ENCODE measurements at places on chromosomes 11 and 22.
A peak's percentile ranks its signal among the peaks of the same experiment; 100 is the strongest.

DNA sequence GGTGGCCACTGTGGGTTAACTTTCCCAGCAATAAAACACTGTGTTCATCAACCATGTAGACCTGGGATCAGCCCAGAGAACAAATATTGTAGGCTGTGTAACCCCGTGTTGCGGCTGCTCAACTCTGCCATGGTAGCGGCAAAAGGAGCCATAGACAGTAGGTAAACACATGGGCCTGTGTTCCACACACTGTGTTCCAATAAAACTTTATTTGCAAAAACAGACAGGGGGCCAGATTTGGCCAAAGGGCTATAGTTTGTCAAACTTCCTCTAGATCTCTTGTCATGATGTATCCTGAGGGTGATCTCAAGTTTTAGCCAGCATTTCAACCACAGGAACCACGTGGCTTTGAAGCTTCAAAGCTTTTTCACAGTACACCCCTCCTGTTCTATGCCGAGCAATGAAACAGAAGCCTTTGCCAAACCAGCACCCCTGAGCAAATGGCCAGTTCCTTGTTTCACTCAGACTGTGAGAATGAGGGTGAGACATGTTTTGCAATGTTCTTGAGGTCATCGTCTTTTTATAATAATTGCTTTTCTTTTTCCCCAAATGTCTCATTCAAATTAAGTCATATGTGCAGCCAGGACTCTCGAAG is 49.9 kb upstream of the FADD start:
- DNase-seq: peak; percentile 20

DNA sequence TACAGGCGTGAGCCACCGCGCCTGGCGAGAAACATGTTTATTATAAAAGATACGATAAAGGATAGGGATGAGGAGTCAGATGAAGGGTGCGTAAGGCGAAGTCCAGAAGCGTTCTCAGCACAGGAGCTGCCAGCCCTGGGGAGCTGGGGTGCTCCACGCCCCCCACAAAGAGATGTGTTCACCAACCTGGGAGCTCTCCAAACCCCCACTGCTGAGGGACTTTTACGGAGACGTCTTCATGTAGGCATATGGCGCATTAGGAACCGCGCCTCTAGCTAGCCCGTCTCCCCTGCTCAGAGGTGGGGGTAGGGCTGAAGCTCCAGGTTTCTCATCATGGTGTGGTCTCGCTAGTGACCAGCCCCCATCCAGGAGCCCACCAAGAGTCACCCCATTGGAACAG is 8.4 kb upstream of the ZBED4 start:
- DNase-seq: no peak

DNA sequence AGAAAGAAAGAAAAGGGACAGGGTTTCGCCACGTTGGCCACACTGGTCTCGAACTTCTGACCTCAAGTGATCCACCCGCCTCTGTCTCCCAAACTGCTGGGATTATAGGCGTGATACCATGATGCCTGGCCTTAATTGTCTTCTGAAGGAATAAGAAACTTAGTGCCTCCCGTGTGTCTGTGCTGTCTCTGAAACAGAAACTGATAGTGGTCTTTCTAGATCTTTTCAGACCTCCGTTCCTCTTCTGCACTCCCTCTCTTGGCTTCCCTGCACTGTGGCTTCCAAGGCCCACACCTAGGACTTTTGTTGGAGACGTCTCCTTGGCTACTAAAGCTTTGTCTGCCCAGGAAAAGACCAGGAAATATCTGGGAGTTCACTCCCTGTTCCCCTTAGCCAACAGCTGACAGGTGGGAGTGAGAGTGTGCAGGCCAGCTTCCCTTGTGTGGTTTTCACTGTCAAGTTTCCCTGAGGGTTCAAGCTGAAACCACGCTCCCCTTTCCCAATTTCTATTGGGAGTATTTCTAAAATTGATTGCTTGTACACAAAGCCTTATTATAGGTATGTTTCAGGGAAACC is 10.1 kb upstream of the HTR3B start:
- DNase-seq: no peak

DNA sequence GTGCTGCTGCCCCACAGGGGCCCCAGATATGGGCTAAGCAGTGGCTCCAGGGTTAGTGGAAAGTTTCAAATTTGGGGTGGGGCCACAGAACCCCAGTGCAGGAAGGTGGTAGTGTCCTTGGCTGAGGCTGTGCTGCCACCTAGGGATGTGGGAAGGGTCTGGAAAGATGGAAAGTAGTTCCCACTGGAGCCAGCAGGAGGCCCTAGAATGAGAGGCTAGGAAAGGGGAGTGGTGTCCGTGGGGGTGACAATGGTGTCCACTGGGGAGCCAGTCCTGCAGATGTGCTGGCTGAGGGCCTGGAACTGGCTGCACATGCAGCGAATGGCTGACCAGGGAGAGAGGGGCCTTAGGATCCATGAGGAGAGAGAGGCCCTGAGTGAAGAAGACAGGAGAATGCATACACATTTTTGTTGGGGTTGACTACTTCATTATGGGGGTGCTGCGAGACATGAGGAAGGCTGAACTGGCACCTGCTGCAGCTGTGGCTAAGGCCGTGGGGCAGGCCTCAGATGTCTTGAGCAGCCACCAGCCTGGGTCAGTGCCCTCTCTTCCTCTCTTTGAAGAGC is 21.1 kb downstream of the RFPL3 start:
- peak; percentile 64 for DNase-seq

GRCh38 chr11:24348908-24349307 is 147.9 kb upstream of the LUZP2 start:
- DNase-seq: no peak

DNA sequence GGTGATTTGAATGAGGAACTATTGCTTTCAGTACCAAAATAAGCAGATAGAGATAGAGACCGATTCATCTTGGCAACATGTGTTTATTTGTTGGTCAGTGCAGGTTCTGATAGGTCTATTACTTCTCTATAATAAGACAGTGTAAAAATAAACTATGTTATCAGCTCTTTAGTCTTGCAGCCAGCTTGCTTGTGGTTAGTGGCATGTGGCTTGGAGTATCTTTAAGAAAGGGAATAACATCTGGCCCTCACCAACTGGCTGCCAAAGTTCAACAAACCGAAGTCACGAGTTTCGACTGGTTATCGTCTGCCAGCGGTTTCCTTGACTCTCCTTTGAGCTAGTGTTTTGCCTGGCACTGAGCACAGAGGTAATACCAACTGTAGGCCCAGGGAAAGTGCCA is 71.8 kb downstream of the CTTN start:
- DNase-seq: peak; percentile 38

- DNase-seq: no peak
Observed at GRCh38 chr11:2547806-2548205, 103.0 kb downstream of the KCNQ1 start.

- DNase-seq: no peak
Observed at GRCh38 chr11:119663279-119663678, 65.7 kb downstream of the NECTIN1 start.

- DNase-seq: peak; percentile 14
Observed at GRCh38 chr22:47071078-47071806, 308.8 kb downstream of the TBC1D22A start.

GRCh38 chr11:132876239-132876638 is 656.1 kb downstream of the OPCML start:
- no peak for DNase-seq

GRCh38 chr11:100709233-100709957 is 22.3 kb downstream of the ARHGAP42 start:
- DNase-seq: no peak

GRCh38 chr11:59671471-59671870 is 2.6 kb upstream of the PATL1 start:
- DNase-seq: peak; percentile 36

GRCh38 chr11:112543390-112543789 is 282.7 kb upstream of the PLET1 start:
- DNase-seq: no peak

GRCh38 chr11:123235117-123235655 is 40.1 kb upstream of the CLMP start:
- DNase-seq: peak; percentile 28

DNA sequence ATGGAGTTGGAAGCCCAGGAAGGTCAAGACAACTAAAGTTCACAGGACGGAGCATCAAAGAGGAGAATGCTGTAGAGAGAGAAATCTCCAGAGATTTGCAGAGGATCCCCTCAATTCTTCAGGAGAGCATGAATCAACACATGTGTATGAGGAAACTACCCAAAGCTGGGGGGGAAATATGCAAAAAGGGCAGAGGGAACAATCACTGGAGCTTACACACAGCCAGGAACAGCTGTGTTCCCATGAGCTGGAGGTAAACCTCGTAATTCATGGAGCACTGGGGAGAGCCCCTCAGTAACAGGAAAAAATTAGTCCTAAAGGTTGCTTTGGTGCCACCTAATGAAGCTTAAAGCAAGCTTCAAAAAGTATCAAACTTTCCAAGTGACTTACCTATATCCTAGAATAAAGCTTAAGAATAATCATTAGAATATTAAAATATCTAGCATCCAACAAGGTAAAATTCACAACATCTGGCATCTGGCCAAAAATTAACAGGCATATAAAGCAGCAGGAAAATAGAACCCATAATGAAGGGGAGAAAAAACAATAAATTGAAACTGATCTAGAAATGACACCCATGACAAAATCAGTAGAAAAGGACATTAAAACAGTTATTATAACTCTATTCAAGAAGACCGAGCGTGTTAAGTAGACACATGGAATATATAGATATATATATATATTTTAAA is 134.2 kb downstream of the STK33 start:
- DNase-seq: no peak

DNA sequence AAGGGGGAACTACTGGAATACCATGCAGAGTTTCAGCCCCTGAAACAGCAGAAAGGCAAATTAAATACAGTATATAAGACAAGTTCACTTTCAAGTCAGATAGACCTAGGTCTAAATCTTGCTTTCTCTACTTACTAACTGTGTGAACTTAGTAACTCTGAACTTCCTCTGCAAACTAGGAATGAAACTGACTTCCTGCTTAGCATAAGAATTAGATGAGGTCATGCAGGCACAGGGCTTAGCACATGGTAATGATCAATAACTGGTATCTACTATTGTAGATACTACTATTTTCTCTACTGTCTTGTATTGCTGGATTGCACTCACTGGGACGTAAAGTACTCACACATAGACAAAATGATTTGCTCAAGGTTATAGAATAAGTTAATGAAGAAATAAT is 51.5 kb upstream of the MTNR1B start:
- DNase-seq: peak; percentile 17

- no peak for DNase-seq
Observed at GRCh38 chr22:28963362-28963761, 80.0 kb downstream of the ZNRF3 start.

DNA sequence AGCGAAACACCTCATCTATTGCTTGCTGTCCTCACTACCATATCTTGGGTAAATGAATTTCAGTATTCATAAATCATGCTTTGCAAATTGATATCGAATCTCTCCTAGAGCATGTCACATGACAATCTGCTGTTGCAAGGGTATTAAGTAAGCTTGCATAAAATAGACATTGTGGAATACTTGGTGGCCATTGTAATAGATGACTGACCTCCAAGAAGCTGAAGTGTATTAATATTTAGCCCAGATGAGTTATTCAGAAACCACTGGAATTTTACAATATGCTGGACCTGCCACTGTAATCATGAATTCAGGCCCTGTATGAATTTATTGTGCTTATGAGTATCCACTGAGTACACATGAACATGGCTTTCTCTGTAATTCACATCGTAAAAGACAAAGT is 289.7 kb upstream of the ARHGAP42 start:
- no peak for DNase-seq

DNA sequence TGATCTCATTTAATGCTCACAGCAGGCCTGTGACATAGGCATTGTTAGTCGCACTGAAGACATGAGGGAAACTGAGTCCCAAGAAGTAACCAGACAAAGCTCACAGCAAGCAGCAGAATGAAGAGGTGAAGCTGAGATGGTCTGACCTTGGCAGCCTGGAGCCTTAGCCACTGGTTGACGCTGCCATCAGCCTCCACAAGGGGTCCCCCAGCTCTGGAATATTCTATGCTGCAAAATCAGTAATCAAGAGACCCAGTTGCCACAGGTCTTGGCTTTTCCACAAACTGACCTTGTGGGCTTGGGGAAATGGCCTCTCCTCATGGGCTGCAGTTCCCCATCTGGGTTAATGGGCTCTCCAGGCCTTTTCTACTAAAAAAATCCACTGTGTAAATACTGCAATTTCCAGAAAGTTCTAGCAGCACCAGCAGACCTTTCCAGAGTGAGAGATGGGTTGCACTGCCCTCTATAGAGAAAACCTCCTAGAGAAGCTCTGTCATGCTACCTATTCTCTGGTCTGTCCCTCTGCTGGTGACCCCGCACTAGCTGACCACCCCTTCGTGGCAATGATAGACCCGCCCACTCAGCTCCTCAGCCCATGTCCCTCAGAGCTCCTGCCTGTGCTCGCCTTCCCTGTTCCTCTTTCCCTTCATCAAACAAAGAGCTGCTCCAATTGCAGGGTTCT is 22.6 kb upstream of the ISX start:
- peak; percentile 11 for DNase-seq

DNA sequence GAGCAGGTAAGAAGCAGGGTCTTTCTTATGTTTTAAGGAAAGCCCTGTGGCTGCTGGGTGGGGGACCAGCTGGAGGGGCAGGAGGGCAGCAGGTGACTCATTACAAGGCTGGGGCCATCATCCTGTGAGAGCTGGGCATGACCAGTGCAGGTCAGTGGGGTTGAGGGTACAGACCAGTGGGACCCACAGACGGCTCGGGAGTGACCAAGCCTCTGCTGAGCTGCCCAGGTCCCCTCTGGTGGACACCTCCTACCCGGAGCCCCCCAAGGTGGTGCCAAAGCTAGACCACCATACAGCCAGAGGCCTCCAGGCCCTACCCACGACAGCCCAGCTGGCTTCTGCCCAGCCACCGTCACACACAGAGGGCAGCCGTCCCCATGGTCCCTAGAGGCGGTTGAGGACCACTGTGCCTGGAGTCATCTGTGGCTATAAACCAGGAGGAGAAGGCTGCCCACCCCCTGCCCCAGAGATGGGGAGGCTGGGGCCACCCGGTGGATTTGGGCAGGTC is 670 bp downstream of the MYEOV start:
- DNase-seq: no peak

GRCh38 chr11:19918302-19919049 is 205.8 kb downstream of the NAV2 start:
- no peak for DNase-seq

DNA sequence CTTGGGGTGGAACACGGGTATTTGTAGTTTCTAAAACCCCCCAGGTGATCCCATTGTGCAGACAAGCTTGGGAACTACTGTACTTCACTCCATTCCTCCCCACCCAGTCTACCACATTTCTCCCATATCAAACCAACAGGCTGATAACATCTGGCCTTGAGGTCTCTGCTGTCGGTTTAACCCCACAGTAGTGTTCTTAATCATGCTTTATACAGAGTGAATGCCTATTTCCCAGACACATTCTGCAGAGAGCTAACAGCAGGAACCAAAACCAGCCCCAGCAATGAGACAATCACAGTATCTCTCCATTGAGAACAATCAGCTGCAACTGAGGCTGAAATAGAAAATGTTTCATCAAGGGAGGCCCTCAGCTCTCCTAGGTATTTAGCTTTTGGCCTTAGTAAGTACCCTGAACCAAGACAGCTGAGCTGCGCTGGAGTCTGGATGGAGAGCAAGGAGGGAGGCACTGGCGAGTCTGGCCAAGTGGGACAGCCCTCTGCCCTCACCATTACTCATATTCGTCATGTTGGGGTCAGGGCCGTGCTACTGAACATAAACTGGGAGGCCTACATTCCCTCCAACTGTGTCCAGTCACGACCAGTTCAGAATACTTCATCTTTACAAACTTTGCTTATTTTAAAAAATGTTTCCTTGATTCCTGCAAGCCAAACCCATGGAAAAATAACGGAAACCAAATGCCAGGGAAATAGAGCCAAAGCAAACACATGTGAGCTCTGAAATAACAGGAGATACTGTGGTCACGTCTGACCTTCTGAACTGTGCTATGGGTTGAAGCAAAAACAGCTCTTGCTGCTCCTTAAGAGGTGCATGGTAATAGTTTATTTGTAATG is 81.0 kb downstream of the CCDC34 start:
- no peak for DNase-seq

All from suppressor macrophage (primary cell).